ENCODE measurements at places on chromosomes 12 and 14. TPM values are rescaled to one million over a fixed set of nuclear protein-coding genes. Genes with fewer than 3 reads are reported as not detected.

The SLC39A2 gene
- not detected for total RNA-seq

The HPD gene
- total RNA-seq: not detected

The ACOT6 gene
- total RNA-seq: not detected

DNA sequence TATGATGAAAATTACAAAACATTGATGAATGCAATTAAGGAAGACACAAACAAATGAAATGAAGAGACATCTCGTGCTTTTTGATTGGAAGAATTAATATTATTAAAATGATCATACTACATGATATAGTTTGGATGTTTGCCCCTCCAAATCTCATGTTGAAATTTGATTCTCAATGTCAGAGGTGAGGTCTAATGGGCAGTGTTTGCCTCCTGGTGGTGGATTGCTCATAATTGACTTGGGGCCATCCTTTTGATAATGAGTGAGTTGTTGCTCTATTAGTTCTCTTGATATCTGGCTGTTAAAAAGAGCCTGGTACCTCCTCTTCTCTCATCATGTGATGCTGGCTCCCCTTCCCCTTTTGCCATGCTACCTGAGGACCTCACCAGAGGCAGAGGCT, 56.7 kb downstream of the CD163L1 start:
- no peak overlapping the region for H3K27ac ChIP-seq
- no peaks in the 10 kb centered on the region for H3K36me3 ChIP-seq
- DNase-seq: no peak

The IL26 gene
- not detected for total RNA-seq
